ENCODE measurements at places on chromosomes 2 and 18. TPM values are rescaled to one million over a fixed set of nuclear protein-coding genes. Genes with fewer than 3 reads are reported as not detected.

DNA sequence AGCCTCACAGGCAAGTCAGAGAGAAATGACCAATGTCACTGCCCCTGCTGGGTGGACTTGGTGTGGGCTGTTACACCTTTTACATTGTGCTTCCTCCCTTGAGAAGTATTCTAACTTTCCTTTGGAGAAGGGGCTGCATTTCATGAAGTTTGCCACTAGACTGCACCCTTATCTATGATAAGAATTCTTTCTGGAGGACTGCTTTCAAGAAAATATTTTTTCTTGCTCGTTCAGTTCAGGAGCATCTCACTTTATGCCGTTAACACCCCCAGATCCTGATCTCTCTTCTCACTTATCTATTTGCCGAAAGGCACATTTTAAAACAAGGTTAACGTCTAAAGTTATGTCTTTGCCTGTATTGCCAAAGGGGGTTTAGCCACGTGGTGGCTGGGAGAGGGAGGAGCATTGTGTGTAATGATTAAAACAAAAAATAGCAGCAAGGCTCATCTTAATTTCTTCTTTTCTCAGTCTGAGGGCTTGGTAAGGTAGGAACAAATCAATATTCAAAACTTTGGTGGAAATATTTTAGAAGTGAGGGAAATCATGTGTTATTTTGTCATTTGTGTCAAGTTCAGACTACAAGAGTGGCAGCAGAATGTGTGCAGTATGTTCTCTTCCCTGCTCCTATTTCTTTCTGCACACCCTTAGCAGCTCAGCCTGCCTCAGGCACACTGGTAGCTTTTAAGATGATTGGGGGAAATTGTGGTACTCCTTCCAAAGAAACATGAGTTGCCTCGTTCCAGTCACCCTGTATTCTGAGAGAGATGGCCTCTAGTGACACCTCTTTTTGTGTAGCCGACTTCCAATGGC lies 1.6 kb upstream of the IGFBP5 start:
- H3K36me3 ChIP-seq, result no peaks in the 10 kb centered on the region
- peaks cover 20% of the 10 kb centered on the region for H3K4me1 ChIP-seq
- H3K27ac ChIP-seq, result no peak overlapping the region
- no peak overlapping the region for H3K4me3 ChIP-seq

- H3K4me3 ChIP-seq, result no peak overlapping the region
- no peak for DNase-seq
- H3K27ac ChIP-seq, result peak overlapping the region; percentile 57
- peaks cover 47% of the 10 kb centered on the region for H3K4me1 ChIP-seq
Observed at GRCh38 chr2:70104231-70105111, 17.2 kb downstream of the PCBP1 start.

- H3K4me3 ChIP-seq, result no peak overlapping the region
- no peaks in the 10 kb centered on the region for H3K4me1 ChIP-seq
- no peak overlapping the region for H3K27ac ChIP-seq
- H3K27me3 ChIP-seq, result no peaks in the 10 kb centered on the region
- no peak for DNase-seq
- peaks cover 13% of the 10 kb centered on the region for H3K36me3 ChIP-seq
Observed at GRCh38 chr2:241224851-241225438, 36.5 kb downstream of the ANO7 start.

- no peak overlapping the region for H3K27ac ChIP-seq
- no peaks in the 10 kb centered on the region for H3K27me3 ChIP-seq
- H3K36me3 ChIP-seq, result peaks cover 48% of the 10 kb centered on the region
- DNase-seq, result no peak
- H3K4me3 ChIP-seq, result no peak overlapping the region
- no peaks in the 10 kb centered on the region for H3K4me1 ChIP-seq
Observed at GRCh38 chr2:86176597-86176996, 18.7 kb downstream of the IMMT start.

- H3K27me3 ChIP-seq, result no peaks in the 10 kb centered on the region
- H3K4me1 ChIP-seq, result peaks cover 13% of the 10 kb centered on the region
- H3K27ac ChIP-seq, result no peak overlapping the region
- peaks cover 52% of the 10 kb centered on the region for H3K36me3 ChIP-seq
- DNase-seq, result no peak
- no peak overlapping the region for H3K4me3 ChIP-seq
Observed at GRCh38 chr2:106108791-106109190, 85.3 kb downstream of the UXS1 start.

DNA sequence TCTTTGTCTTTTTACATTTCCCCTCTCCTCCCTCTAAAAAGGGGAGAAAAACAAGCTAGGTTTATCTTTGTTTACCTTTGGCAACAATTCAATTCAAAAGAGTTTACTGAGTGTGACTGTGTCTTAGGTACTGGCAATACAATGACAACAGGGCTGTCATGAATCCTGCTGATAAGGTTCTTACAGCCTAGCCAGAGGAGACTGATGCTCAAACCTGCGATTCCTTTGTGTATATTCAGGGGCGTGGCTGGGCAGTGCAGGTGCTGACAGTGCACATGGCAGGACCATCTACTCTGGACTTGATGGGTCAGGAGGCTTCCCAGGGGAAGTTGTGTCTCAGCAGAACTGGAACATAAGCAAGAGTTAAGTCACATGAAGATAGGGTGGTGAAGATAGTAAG lies 23.2 kb upstream of the TTN start:
- H3K4me3 ChIP-seq, result no peak overlapping the region
- no peaks in the 10 kb centered on the region for H3K36me3 ChIP-seq
- no peak overlapping the region for H3K27ac ChIP-seq
- no peak for DNase-seq

DNA sequence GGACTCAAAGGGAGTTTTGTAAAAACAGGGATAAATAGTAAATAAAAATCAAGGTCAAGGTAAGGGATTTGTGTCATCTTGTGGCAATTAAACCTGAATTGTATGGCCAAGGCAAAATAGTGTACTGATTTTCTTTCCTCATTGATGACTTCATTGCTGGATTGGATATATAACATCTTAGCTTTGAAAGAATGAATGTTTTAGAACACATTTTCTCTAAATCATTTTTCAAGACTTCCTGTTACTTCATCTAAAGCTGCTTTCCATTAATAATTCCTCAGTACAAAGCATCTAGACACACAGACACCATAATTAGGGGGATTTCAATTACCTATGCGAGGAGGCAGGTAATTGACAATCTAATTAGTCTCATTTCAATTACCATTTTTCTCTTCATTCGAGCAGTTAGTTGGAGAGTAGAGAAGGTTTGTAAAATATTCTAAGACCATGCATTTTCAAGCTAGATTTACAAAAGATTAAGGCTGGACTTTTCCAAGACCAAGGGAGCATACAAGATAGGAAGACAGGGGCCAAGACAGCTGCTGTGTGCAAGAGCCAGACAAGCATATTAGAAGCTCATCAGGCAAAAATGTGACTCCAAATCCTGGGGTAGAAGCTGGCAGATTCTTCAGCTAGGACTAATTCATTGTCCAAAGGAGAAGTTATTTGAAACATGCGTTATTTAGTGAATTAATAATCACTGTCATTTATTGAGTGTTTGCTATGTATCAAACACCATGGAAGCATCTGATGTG lies 253.6 kb downstream of the EPHA4 start:
- no peak overlapping the region for H3K4me3 ChIP-seq
- H3K27me3 ChIP-seq, result no peaks in the 10 kb centered on the region
- no peaks in the 10 kb centered on the region for H3K4me1 ChIP-seq

DNA sequence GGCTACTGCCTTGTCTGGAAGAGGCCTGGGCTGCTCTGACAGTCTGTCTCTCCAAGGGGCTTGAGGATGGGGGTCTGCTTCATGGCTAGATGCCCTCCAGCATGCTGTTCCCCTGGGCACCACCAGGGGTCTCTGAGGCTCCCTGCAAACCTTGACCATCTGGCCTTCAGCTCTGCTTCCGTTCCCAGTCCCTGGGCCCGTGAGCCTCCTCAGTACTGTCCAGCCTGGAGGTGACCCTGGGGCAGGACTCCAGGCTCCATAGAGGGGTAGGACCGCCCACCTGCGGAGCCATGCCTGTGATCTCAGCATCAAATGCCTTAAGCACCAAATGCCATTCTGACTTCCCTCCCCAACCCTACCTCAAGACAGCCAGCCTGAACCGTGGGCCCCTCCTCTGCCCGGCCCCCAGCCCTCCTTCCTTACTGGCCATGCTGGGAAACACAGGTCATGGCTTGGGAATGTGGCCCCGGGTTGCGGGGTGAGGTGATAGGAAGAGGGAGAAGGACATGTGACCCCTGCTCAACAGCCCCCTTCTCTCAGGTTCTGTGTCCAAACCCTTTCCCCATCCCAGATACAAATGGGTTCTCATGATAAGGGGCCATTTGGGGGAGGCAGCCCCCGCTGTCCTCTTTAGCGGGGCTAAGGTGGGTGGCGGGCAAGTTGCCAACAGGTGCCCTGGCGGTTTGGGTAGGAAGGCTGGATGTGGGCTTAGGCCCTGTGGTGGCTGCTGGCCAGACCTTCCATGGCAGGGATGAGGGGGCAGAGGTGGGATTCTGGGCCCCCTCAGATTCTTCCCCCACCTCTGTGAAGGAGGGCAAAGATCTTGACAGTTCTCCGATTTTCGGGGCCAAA lies 25.0 kb downstream of the SPEG start:
- H3K36me3 ChIP-seq, result no peaks in the 10 kb centered on the region
- no peaks in the 10 kb centered on the region for H3K4me1 ChIP-seq
- H3K27me3 ChIP-seq, result no peaks in the 10 kb centered on the region
- H3K4me3 ChIP-seq, result no peak overlapping the region
- no peak overlapping the region for H3K27ac ChIP-seq

ZNF804A gene
- total RNA-seq, result 0.06 TPM

LRATD1 gene
- total RNA-seq, result not detected

DNA sequence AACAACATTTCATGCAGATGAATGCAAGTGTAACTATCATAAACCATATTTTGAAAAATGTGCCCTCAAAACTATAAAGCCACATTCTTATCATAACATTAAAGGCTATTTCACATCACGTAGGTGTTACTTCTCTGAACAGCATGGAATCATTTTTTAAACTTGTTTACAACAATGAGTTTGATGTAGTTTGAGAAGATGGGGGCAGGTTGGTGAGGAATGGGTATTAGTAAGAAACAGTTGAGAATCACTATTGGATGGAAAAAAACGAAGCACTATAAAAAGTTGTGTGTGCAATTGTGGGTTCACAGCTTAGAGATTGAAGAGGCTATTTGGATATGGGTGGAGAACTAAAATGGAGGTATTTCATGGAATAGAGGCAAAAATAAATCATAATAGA lies 569.1 kb downstream of the ARHGAP15 start:
- peaks cover 9% of the 10 kb centered on the region for H3K36me3 ChIP-seq
- H3K4me3 ChIP-seq, result no peak overlapping the region
- H3K4me1 ChIP-seq, result no peaks in the 10 kb centered on the region
- no peak overlapping the region for H3K27ac ChIP-seq
- no peak for DNase-seq

DNA sequence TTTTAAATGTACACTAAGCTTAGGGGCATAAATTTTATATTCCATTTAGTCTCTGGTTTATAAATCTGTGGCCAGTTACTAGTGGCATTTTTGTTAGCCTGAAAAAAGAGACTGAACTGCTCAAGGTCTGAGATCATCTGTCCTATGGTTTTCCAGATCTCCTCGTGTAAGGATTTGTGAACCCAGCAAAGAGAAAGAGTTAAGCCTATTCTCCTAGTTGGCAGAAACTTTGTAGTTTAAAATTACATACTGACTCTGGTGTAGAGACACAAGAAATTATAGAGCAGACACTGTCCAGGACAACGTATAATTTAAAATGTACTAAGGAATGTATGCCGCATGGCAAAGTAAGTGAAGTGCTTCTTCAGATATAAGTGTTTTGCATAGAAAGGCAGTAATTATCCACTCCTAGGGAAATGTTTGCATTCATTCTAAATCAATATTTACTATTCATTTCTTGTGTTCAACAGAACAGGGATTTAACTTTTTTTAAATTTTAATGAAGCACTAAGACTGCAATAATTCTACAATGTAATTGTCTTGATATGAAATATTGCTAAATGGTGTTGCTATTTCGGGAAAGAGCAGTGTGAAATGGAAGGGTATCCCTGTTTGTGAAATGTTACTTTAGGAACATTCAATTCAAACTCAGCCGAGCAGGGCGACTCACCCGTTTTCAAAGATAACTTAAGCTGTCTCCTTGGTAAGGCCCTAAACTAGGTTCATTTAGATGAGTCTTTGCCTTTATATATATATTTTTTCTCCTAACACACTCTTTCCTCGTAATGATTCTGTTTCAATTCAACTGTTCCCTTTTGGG lies 508.4 kb upstream of the ZEB2 start:
- no peak overlapping the region for H3K4me3 ChIP-seq
- DNase-seq, result no peak
- no peak overlapping the region for H3K27ac ChIP-seq
- H3K27me3 ChIP-seq, result no peaks in the 10 kb centered on the region

DNA sequence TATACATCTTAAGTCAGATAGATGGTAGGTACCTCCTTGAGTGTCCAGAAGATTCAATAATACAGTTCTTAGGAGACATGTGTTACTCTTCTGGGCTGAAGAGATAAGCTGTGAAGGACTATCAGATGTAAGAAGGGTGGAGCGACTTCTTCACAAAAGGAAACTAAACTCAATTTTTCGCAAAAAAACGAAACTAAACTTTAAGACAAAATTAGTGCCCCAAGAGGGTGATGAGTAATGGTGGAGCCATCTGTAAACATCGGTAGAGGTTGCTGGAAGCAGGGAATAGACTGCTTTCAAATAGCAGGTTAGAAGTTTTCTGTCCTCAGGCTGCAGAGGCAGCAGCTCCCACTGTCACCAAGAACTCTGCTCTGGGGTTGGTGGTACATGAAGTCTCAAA lies 111.6 kb upstream of the TACR1 start:
- H3K4me3 ChIP-seq, result no peak overlapping the region
- H3K36me3 ChIP-seq, result no peaks in the 10 kb centered on the region
- H3K27ac ChIP-seq, result no peak overlapping the region
- H3K4me1 ChIP-seq, result no peaks in the 10 kb centered on the region
- no peak for DNase-seq

GRCh38 chr2:85106489-85107180 lies 26.6 kb upstream of the TCF7L1 start:
- H3K4me1 ChIP-seq, result no peaks in the 10 kb centered on the region
- no peaks in the 10 kb centered on the region for H3K36me3 ChIP-seq
- H3K4me3 ChIP-seq, result no peak overlapping the region
- DNase-seq, result no peak

GRCh38 chr18:77208964-77209363 lies 40.7 kb upstream of the GALR1 start:
- no peaks in the 10 kb centered on the region for H3K27me3 ChIP-seq
- peak overlapping the region; percentile 63 for H3K27ac ChIP-seq
- peak; percentile 54 for DNase-seq
- H3K4me3 ChIP-seq, result peak overlapping the region; percentile 64

AKAIN1 gene
- not detected for total RNA-seq

GRCh38 chr2:240248721-240249422 lies 108.4 kb upstream of the OTOS start:
- H3K4me1 ChIP-seq, result no peaks in the 10 kb centered on the region
- H3K4me3 ChIP-seq, result no peak overlapping the region
- H3K27ac ChIP-seq, result no peak overlapping the region
- DNase-seq, result no peak
- H3K27me3 ChIP-seq, result no peaks in the 10 kb centered on the region

PMAIP1 gene
- total RNA-seq, result 9.3 TPM
